ENCODE measurements at places on chromosomes 2 and 18.
A peak's percentile ranks its signal among the peaks of the same experiment; 100 is the strongest.

GRCh38 chr2:158131483-158131912, 29.8 kb downstream of the UPP2 start:
- no peaks in the 10 kb centered on the region for H3K4me1 ChIP-seq
- DNase-seq: no peak
- no peaks in the 10 kb centered on the region for H3K36me3 ChIP-seq
- no peak overlapping the region for H3K27ac ChIP-seq
- H3K27me3 ChIP-seq: peaks cover 2% of the 10 kb centered on the region
- no peak overlapping the region for H3K4me3 ChIP-seq

DNA sequence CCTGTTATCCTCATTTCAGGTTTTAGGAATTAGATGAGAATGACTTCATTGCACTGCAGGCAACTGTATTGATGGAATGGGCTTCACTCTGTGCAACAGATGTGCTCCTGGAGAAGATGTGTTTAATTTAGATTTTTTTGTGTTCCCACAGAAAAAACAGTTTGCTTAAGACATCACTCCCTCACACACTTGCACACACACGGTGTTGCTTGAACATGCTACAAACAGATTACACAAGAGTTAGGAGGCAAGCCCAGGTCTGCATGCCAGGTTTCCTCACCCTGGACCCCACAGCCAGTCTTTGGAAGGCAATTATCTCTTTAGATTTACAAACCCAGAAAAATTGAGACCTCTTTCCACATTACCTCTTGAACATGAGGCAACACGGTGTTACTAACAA, 93.7 kb upstream of the KLHL29 start:
- H3K27me3 ChIP-seq: peaks cover 4% of the 10 kb centered on the region
- no peak for DNase-seq
- H3K4me3 ChIP-seq: no peak overlapping the region
- H3K36me3 ChIP-seq: no peaks in the 10 kb centered on the region
- H3K4me1 ChIP-seq: no peaks in the 10 kb centered on the region

DNA sequence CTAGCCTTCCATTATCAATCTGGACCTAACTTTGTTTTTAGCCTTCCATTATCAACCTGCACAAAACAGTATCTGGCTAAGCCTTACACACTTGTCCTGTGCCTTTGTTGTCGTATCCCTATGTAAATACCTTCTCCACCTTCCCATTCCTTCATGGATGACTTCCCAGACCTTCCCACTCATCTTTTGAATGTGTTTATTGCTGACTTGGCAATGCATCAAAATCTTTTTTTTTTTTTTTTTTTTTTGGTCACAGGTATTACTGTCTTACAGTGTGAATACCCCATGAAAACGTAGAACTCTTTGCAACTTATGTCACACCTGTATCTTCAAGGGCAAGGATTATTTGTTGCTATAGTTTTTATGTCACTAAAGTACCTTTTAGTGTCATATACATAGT, 25.7 kb downstream of the RPE start:
- DNase-seq: no peak
- no peaks in the 10 kb centered on the region for H3K4me1 ChIP-seq
- no peak overlapping the region for H3K4me3 ChIP-seq
- H3K36me3 ChIP-seq: peaks cover 16% of the 10 kb centered on the region
- no peak overlapping the region for H3K27ac ChIP-seq

GRCh38 chr2:113285816-113286215, 7.1 kb upstream of the PAX8 start:
- no peaks in the 10 kb centered on the region for H3K4me1 ChIP-seq
- no peak overlapping the region for H3K4me3 ChIP-seq
- no peaks in the 10 kb centered on the region for H3K27me3 ChIP-seq
- H3K36me3 ChIP-seq: no peaks in the 10 kb centered on the region

DNA sequence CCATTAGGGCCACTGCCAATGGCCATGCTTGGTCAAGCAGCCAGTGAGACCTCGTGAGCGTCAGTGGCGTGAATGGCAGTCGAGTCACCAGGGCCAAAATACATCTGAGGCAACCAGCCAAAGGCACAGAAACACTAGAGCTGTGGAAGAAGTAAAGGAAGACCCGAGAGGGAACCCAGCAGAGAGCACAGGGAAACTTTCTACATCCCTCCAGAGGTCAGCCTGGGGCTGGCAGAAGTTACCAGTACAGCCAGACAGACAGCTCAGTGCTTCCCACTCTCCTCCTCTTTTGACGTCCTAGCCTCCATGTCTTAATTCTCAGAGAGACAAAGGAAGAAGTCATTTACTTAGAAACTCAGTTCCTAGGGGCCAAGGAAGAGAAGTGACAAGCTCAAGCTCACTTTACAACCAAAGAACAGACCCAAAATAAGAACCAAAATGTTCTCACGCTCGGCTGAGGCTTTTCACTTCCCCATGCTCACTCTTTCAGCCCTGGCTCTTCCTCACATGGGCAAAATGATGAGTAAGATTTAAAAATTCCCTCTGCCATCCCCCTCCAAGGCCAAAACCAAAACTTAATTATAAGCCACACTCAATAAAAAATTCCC, 8.7 kb downstream of the CYRIA start:
- H3K4me1 ChIP-seq: no peaks in the 10 kb centered on the region
- no peak overlapping the region for H3K4me3 ChIP-seq
- H3K36me3 ChIP-seq: no peaks in the 10 kb centered on the region
- H3K27me3 ChIP-seq: peaks cover 8% of the 10 kb centered on the region
- no peak overlapping the region for H3K27ac ChIP-seq

DNA sequence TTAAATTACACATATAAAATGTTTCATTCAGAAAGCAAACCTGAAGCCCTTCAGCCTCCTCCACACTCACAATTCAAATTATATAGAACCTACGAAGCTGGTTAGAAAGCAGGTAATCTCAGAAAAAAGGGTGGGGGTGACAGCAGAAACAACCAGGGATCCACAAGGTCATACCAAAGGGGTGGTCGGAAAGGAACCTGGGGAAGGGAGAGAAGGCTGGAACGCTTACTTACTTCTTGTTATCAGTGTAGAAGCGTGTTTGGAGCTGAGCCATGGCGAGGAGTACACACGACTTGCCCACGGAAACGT, 316 bp downstream of the WDR12 start:
- H3K36me3 ChIP-seq: peaks cover 8% of the 10 kb centered on the region
- H3K4me3 ChIP-seq: peak overlapping the region; percentile 87
- H3K27ac ChIP-seq: peak overlapping the region; percentile 94
- peaks cover 32% of the 10 kb centered on the region for H3K4me1 ChIP-seq
- H3K27me3 ChIP-seq: no peaks in the 10 kb centered on the region

DNA sequence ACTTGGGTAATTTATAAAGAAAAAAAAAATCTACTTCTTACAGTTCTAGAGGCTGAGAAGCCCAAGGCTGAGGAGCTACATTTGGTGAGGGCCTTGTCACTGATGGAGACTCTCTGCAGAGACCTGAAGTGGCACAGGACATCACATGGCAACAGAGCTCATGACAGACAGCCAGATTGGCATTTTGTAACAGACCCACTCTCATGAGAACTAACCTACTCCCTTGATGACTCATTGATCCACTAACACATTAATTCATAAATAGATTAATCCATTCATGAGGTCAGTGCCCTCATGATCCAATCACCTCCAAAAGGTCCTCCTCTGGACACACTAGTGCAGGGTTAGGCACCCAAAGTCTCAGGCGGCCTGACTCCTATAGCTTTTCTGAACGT, 318.4 kb downstream of the GULP1 start:
- H3K27ac ChIP-seq: no peak overlapping the region
- H3K36me3 ChIP-seq: no peaks in the 10 kb centered on the region
- no peak overlapping the region for H3K4me3 ChIP-seq

GRCh38 chr2:218292048-218293014, at the start of gene TMBIM1:
Gene TMBIM1, minus strand, starts transcription at chr2:218292503. Its CDS starts 10,362 bp downstream, at chr2:218282141.
- H3K27ac ChIP-seq: peak within 1 kb of the TSS; percentile 94
- H3K36me3 ChIP-seq: peaks cover 1% of the 10 kb centered on the region
- peaks cover 46% of the 10 kb centered on the region for H3K4me1 ChIP-seq
- H3K4me3 ChIP-seq: peak within 1 kb of the TSS; percentile 78
- DNase-seq: peak; percentile 75
- H3K27me3 ChIP-seq: no peaks in the 10 kb centered on the region

- no peaks in the 10 kb centered on the region for H3K4me1 ChIP-seq
- H3K4me3 ChIP-seq: no peak overlapping the region
- DNase-seq: peak; percentile 73
- no peak overlapping the region for H3K27ac ChIP-seq
- H3K36me3 ChIP-seq: no peaks in the 10 kb centered on the region
Measured at GRCh38 chr2:1769703-1770422, 25.5 kb upstream of the PXDN start.

GRCh38 chr18:48940854-48941611, 9.7 kb downstream of the SMAD7 start:
- peaks cover 7% of the 10 kb centered on the region for H3K36me3 ChIP-seq
- peak overlapping the region; percentile 89 for H3K27ac ChIP-seq
- DNase-seq: peak; percentile 81
- peak overlapping the region; percentile 71 for H3K4me3 ChIP-seq
- H3K4me1 ChIP-seq: peaks cover 80% of the 10 kb centered on the region

DNA sequence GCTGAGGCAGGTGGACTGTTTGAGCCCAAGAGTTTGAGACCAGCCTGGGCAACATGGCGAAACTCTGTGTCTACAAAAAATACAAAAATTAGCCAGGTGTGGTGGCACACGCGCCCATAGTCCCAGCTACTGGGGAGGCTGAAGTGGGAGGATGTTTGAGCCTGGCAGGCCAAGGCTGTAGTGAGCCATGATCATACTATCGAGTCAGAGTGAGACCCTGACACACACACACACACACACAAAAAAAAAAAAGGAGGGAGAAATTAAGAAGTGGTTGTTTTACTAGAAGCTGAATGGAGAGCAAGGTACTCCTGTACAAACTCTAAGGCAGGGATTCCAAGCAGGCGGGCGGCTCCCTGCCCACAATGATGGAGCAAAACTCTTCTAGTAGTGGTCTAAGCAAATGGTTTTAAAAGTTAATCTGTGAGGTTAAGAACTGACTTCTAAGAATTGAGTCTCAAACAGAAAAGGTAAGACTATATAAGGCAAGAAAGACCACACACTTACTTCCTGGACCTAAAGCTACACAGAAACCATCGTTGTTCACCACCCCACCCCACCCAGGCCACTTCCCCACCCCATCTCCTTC, 2.6 kb downstream of the ANKRD44 start:
- DNase-seq: peak; percentile 70
- H3K4me1 ChIP-seq: peaks cover 54% of the 10 kb centered on the region
- H3K27ac ChIP-seq: peak overlapping the region; percentile 96
- peaks cover 13% of the 10 kb centered on the region for H3K36me3 ChIP-seq
- no peaks in the 10 kb centered on the region for H3K27me3 ChIP-seq

- H3K4me1 ChIP-seq: peaks cover 31% of the 10 kb centered on the region
- peak overlapping the region; percentile 7 for H3K27ac ChIP-seq
- DNase-seq: no peak
- no peaks in the 10 kb centered on the region for H3K36me3 ChIP-seq
- no peak overlapping the region for H3K4me3 ChIP-seq
Measured at GRCh38 chr2:37891846-37892435, 33.1 kb upstream of the RMDN2 start.

DNA sequence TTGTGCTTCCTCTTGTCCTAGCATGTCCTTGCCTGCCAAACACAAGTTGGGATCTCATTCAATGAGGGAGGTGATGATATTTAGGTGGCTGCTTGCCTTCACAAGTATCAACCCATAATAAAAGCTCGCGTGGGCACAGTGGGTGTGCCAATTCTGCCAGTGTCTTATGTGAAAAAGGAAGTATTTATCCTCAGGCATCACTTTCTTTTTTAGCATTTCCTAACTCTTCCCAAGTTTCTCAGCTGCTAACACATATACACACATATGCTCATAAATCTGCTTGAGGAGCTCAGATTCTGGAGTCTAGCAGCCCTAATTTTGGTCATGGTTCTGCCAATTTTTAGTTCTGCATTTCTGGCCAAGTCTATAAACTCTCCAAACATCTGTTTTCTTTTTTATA, 319.5 kb upstream of the HNMT start:
- no peaks in the 10 kb centered on the region for H3K4me1 ChIP-seq
- H3K27ac ChIP-seq: no peak overlapping the region
- no peak overlapping the region for H3K4me3 ChIP-seq
- no peaks in the 10 kb centered on the region for H3K36me3 ChIP-seq
- H3K27me3 ChIP-seq: no peaks in the 10 kb centered on the region

GRCh38 chr2:233375490-233376314, 21.4 kb downstream of the DGKD start:
- H3K27me3 ChIP-seq: no peaks in the 10 kb centered on the region
- H3K4me1 ChIP-seq: peaks cover 27% of the 10 kb centered on the region
- peak overlapping the region; percentile 5 for H3K27ac ChIP-seq
- no peak overlapping the region for H3K4me3 ChIP-seq
- no peak for DNase-seq

DNA sequence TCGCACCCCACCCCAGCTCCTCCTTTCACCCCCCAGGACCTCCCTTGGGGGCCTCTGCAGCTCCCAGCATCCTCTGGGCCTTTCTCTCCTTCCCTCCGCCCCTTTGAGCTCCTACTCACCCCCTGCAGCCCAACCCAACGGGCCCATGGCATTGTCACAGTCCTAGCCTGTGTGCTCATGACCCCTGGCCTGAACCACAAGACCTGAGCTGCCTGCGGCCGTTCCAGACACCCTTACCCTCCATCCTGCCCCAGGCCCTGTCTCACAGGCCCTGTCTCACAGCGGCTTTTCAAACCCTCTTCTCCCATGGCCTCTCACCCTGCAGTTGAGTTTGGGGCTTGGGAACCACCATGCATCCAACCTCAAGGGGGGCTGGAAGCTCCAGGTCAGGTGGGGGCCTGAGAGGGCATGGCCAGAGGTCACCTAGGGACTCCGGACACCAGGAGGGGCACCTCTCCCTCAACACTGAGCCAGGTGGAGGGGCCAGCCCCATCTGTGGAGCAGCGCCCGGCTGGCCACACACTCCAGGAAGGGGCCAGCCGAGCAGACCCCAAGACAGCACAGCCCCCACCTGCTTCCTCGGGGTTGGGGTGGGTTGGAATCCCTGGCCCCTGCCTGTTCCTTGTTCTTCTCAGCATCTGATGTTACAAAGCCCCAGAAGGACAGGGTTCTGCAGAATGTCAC, 6.9 kb downstream of the MAB21L4 start:
- no peak for DNase-seq
- H3K27ac ChIP-seq: no peak overlapping the region
- no peaks in the 10 kb centered on the region for H3K36me3 ChIP-seq
